ENCODE measurements at places on chromosomes 3 and 15.

- DNase-seq, result no peak
Measured at GRCh38 chr15:98612490-98613110, 35.7 kb upstream of the IGF1R start.

DNA sequence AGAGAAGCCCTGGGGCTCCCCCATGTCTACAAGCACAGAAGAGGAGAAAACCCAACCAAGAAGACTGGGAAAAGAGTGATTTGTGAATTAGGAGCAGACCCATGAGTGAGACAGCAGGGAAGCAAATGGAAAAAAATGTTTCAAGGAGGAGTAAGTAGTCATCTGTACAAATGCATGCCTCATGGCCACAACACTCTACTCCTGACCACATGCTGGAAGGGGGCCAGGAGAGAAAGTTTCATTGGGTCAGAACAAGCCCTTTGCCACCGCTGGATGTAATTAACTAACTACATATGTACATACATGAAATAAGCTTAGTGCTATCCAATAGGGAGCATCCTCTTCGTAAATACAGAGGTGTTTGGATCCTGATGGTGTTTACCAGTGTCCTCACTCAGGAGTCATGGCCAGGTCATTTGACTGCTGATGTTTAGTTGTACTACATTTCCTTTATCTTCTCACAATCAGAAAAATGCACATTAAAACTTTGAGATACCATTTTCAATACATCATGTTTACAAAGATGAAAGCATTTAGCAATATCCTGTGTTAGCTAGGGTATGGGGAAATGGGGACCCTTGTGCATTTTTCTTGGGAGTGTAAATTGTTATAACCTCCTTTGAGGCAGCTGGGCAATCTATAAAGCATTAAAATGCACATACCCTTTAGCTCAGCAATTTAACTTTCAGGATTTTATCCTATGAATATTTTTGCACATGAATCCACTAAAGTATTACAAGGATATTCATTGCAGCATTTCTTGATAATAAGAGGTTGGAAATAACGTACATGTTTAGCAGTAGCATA lies 27.1 kb downstream of the CLRN1 start:
- DNase-seq, result peak; percentile 82

- peak; percentile 82 for DNase-seq
Measured at GRCh38 chr3:187291001-187291511, 481 bp downstream of the MASP1 start.

- DNase-seq, result peak; percentile 3
Measured at GRCh38 chr15:68091743-68092142, 37.6 kb downstream of the PIAS1 start.

DNA sequence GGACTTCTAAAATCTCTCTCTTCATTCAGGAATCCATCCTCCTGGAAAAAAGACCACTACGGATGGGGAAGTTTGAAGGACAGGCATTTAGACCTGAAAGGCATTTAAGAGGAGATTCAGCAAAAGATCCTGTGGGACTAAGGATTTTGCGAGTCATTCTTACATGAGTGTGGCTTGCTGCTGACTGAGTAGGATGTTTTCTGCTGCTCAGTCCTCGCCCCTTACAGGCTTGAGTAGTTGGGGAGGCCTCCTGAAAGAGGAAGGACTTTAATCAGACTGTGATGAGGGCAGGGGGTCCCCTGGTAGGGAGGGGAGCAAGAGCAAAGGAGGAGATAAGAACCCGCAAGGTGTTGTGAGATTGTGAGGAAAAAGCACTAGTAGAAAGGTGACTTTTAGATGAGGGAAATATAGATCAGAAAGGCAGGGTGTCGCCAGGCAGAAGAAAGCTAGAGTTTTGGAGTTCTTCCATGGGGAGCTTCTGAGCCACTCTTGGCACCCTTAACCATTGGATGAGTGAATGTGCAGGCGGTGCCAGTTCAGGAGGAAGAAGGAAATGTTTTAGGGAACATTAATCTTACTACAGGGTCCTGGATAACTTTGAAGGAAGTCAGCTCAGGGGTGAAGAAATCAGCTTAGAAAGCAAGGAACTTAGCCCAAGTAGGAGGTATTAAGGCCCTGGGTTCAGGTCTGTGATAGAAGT lies 171.1 kb downstream of the RORA start:
- DNase-seq, result peak; percentile 69

- DNase-seq, result no peak
Measured at GRCh38 chr3:72287956-72288355, 503.0 kb upstream of the PROK2 start.

Measured in GM23248 (cell line).